ENCODE measurements at places on chromosomes 1 and 21.

DNA sequence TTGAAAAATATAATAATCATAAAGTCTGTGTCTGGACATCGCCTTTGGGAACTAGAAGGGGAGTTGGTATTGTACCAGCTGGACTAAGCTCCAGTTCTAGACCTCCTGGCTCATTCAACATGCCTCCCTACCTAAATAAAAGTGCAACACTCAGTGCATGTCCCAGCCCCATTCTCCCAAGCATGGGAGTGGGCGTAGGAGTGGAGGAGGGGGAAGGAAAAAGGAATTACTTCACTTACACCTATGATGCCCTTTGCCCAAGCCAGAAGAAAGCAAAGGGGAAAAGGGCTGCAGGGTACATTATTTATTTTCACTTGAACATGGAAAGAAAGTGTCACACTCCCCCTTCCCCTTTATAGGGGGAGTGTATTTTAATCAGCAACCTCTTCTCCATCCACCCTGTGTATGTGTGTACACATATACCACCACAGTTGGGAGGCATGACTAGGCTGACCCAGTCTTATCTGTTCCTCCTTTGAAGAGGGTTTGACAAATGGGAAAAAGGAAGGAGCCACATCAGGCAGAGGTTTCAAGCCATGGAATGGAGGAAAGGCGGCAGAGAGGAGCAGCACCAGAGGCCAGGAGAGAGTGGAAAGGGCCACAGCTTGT, 3.2 kb downstream of the NIT1 start:
- no peak for DNase-seq

DNA sequence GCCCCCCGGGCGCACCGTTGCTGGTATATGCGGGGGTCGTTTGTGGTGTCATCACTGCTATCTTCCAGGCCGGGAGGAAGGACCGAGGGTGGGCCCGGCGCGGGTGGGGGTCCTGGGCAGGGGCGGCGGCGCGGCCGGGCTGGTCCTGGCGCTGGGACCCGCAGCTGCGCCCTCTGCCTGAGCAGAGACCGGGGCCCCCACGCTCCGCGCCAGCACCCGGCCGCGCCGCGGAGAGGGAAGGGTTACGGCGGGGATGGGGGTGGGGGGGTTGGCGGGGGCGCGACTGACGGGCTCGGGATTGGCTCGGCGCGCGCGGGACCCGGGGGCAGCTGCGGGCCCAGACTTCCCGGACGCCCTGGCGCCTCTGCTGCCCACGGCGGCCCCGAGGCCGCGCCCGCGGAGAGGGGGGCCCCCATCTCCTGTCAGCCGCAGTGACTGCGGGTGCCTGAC, 13.8 kb upstream of the SAMD11 start:
- DNase-seq, result no peak

GRCh38 chr1:247576514-247576913, 11.6 kb upstream of the OR2G2 start:
- DNase-seq, result no peak

DNA sequence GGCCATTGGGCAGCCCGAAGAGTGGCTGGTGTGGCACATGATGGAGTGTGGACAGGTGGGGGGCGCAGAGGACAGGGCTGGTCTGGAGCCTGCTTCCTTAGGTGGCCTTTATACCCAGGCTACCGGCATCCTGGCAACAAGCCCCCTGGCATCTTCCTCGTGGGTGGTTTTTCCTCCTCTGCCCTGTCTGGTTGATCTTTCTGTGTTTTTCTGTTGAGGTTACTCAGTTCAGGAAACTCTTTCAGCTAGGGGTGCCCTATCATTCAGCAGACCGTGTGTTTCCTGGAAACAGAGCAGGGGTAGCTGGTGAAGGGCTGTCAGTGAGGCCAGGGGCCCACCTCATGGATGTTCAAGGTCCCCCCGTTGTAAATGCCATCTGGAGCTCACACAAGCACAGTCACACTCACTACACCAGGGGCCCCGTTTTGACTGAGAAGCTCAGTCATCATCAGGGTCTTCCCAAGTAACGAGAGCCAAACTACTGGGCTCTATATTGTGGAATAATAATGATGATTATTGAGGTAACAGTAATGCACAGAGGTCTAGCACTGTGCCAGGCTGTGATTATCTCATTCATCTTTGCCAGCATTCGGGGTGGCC, at the start of gene KRTAP12-4:
TSS of gene KRTAP12-4 (minus strand) at position 84 of the 600 bp plus-strand sequence. CDS start at position 39, 45 bp downstream.
- no peak for DNase-seq

- DNase-seq, result no peak
Observed at GRCh38 chr1:175313672-175314225, 121.2 kb upstream of the KIAA0040 start.

DNA sequence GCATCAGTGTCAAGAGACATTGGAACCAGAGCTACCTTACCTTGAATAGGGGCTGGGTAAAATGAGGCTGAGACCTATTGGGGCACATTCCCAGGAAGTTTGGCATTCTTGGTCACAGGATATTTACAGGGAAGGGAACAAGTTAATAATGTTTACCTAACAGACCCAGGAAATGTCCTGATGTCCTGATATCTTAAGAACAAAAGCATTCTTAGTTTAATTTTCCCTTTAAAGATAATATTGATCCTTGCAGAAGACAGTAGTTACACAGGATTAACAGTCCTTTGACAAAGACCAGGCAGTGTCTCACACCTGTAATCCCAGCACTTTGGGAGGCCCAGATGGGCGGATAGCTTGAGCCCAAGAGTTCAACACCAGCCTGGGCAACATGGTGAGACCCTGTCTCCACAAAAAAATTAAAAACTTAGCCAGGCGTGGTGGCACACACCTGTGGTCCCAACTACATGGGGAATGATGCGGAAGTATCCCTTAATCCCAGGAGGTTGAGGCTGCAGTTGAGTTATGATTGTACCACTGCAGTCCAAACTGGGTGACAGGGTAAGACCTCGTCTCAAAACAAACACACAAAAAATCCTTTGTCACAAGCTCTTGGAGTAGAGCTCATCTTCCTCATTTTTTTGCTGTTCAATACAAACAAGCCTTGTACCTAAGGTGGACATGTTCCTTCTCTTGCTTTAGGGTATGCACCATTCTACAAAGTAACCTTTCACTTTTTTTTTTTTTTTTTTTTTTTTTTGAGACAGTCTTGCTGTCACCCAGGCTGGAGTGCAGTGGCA, 1.3 kb upstream of the TOMM20 start:
- no peak for DNase-seq

DNA sequence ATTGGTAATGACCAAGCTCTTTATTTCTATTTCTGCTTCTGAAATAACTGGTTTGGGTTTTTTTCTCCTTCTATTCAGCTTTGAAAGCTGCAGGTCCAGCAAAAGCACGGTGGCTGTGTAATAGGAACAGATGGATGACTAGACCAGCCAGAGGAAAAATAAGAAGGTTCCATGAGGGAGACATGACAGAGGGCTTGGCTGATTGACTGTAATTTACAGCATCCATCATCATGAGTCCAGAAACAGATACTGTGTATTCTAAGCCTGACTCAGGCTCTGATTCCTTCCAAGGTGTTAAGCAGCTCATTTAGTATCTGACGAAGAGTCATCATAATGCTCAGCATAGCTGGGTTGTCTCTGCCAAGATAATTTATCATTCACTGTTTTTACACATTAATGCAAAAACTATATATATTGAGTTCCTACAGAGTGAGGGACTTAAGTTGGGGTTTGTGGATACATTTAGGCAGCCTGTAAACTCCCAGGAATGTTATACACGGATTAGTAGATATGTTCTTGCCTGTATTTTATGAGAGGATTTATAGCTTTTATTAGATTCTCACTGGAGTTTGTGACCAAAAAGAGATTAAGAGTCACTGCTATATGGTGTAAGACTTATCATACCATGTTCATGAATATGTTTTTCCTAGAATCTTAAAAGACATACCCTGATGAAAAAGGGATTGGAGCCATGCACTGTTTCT, 72.6 kb downstream of the SGIP1 start:
- no peak for DNase-seq

DNA sequence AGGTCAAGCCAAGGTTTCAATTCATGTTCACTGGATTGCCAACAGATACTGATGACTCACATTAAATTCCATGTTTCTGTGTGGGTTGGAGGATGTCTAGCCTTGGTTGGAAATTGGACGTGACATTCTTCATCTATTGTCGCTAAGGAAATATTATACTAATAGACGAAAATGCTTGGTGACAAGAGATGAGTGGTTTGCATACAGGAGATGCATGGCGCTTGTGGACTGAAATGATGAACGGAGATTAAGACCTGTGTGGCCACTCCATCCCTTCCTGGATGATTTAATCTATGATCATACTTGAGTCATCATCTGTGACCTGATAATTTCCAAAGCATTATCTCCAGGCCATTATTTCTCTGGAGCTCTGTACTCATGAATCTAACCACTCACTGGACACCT, 97.0 kb upstream of the CD34 start:
- no peak for DNase-seq

GRCh38 chr1:65011983-65012382, 45.6 kb upstream of the JAK1 start:
- no peak for DNase-seq

DNA sequence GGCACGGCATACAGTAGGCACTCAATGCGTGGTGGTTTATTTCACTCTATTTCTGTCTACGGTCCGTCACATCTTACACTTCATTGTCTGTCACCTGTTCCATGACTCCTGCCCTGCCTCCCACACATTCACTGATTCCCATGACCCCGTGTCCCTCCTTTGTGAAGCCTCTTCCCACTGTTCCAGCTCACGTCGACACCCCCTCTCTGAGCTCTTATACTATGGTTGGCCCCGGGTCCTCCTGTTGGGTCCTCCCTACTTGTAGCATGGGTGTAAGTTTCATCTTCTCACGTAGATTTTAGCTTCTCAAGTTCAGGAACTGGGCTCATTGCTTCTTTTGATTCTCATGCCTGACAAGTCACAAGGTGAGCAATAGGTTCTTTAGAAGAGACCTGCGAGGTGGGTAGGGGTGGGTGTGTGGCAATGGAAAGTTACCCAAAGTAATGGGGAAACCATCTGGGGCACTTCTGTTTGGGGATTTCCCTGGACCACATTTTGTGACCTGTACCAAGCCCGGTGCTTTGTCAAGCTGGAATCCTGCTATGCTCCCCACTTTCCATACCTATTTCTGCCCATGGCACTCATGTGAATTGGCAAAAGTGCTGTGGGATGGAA, 22.1 kb upstream of the IL10 start:
- DNase-seq, result no peak

GRCh38 chr21:36966821-36967768, 626 bp upstream of the HLCS start:
- DNase-seq, result no peak

DNA sequence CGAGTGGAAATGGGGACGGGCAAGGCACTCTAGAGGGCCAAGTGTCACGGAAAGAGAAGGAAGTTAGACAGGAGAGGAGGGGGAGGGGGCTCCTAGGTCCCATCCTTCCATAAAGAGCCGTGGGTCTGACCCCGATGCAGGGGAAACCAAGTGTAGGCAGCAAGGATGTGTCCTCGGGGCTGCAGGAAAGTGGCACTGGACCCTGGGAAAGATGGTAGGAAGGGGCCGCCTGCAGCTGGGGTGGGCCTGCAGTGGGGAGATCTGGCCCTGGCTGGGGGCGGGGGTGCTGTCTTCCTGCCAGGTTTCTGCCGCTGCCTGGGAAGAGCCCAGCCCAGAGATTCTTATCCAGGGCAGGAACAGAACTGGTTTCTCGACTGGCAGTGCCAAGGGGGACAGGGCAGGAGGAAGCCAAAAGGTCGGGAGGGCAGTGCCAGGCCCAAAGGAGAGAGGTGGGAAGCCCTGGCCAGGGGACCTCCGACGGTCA, 12.9 kb downstream of the CRABP2 start:
- no peak for DNase-seq

DNA sequence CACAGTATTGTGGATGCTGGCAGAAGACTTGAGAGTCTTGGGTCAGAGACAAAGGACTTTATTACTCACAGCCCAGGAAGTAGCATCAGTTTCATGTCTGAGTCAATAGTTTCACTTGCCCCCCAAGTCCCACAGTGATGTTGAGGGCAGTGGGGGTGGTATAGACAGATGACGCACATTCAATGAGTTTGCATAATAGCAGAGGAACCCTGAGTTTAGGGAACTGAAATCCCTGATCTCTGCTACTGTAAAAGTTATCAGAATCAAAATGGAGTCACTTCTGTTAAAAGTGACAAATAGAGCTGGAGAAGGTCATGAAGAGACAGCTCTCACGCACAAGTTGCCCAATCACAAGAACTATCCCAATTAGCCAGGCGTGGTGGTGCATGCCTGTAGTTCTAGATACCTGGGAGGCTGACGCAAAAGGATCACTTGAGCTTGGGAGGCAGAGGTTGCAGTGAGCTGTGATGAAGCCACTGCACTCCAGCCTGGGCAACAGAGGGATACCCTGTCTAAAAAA, 11.5 kb upstream of the HCRTR1 start:
- no peak for DNase-seq

GRCh38 chr1:36782785-36783184, 251.5 kb downstream of the GRIK3 start:
- no peak for DNase-seq

DNA sequence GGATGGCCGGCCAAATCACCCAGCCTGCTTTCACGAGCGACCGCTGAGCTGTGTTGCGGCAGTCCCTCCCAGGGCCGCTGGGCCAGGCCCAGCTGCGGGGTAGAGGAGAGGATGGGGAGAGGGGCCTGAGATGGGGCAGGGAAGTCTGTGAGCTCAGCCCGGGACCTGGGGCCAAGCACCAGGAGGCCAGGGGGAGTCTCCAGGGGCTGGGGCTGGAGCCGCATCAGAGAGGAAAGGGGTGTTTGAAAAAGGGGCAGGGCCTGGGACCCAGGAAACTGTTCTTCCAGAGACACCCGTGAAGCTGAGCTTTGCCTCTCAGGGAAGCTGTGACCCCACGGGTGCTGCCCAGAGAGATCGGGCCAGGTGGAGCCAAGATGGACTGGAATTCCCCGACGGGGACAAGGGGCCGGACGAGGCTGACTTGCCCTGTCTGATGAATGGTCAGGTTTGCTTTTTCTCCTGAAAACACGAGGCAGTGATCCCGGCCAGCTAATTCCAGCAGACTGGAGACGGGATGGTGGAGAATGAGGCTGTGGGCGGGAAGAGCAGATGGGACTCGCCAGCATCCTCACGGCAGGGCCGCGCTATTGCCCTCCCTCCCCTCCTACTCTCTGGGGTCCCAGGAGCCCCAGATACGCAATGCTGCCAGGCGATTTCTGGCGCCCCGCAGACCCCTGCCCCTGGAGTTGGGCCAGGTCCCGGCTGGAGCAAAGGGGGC, 40.3 kb upstream of the COL18A1 start:
- DNase-seq, result no peak

DNA sequence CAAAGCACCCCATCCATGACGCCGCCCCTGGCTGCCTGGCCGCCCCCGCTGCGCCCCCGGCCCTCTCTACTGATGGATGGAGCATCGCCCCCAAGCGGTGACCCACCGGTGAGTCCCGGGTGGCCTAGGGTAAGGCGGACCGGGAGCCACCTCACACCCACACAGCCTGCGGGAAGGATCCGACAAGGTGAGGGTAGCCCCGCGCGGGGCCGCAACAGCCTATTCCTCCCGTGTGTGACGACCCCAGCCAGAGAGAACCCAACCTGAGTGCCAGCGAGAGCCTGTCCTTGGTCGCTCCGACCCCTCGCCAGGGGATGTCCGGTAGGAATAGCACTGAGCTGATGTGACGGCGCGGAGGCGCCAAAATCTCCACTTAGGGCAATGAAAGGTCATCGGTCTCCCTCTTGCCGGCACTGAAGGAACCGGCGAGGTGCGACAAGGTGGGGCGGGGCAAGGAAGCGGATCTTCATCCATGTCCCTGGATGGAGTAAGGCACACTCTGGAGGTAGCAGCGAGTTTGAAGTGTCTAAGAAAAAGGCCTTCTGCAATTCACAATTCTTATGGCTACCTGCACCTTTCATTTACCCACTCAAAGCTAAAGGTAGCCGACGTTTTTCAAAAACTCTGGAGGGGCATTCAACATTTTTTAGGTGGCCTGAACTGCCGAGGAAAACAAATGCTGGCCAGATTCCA, 19.7 kb upstream of the CHIA start:
- no peak for DNase-seq

GRCh38 chr1:116203920-116204319, 92.7 kb downstream of the MAB21L3 start:
- no peak for DNase-seq
